ENCODE measurements at places on chromosomes 2 and 18.
A peak's percentile ranks its signal among the peaks of the same experiment; 100 is the strongest.

DNA sequence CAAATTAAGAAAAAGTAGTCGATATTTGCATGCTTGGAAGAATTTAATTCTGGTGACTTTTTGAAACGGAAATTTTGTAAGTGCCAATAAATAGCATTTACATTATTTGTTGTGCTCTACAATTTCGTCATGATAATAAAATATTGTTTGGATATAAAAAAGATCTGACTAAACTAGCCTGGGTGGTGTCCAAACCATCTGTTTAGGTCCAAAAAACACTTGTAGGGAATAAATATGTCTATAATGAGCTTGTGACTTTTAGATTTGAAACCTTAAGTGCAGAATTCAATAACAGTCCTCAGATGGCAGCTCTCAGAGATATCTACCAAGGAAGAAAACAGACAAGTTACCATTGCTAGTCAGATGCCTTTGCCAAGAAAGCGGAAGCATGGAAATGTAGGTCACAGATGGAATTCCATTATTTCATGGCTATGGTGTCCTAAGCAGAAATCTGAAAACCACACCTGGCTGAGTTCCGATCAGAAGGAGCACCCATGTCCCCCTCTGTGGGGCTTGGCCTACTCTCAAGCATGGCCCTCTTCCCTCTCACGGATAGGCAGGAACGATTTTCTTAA is 731.1 kb downstream of the RNF144A start:
- DNase-seq, result no peak

- DNase-seq, result no peak
These were observed 424.4 kb upstream of the ID2 start for GRCh38 chr2:8257502-8257901.

GRCh38 chr2:182852801-182853200 is 13.6 kb downstream of the FRZB start:
- DNase-seq, result no peak

DNA sequence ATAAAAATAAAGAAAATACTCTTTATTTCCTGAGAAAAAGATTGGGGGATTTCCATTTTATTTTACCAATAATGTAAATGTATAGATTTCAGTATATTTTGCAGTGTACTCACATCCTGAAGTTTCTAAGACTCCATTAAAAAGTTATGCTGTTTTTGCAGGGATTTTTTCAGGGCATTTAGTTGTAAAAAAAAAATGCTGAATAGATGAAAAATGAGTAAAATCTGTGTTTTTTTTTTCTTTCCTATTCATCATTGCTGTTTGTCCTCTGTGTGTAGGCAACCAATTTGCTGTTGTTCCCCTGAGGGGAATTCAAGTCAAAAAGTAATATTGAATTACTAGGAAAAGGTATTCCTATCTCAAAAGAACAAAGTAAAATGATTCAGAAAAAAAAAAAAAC is 66.3 kb downstream of the MEIS1 start:
- DNase-seq, result no peak

DNA sequence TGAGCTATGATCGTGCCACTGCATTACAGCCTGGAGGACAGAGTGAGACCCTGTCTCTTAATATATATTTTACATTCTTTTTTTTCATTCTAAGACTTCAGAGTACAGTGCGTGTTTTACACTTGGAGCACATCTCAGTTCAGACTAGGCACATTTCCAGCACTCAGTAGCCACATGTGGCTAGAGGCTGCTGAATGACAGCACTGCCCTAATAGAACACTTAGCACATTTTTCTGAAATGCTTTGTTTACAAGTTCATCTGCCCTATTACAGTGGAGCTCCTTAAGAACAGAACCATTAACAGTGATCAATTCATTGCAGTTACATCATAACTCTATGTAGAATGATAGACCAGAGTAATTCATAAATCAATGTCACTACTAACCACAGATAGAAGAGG is 138.1 kb downstream of the SUCLG1 start:
- no peak for DNase-seq

DNA sequence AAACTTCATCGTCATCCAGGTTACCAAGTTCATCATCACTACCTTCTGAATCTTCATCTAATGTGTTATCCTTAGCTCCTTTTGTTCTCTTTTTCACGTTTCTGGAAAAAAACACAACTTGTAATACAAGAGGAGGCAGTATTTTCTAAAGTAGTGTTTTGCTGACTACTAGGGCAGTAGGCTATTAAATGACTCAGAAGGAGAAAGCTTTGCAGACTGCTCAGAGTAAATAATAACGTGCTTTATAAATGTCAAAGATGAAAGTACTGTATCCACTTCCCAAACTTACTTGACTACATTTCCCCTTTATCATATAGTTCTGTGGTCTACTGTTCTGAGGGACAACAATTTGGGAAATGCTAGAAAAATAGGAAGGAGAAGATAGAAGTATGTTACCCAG is 15.6 kb downstream of the CEBPZOS start:
- no peak for DNase-seq

- DNase-seq, result no peak
These were observed 54.3 kb downstream of the TTC21B start for GRCh38 chr2:165899311-165899710.

GRCh38 chr18:23872701-23873550 is 141.6 kb upstream of the TTC39C start:
- no peak for DNase-seq

DNA sequence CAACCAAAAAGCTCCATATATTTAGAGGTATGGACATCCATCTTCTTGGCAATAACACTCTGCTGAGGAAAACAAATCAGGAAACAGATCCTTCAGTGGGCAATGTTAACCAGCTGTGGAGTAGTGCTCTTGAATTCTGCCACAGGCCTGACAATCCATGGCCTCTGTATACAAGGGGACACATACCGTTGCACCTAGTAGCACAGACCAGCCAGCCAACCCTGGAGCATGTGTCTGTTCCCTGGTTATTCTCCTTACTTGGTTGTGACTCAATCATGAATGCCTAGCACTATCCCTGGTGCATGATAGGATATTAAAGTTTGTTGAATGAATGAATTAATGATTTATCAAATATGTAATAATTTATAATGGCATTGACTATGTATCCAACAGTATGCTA is 261.4 kb upstream of the MGAT5 start:
- DNase-seq, result no peak

DNA sequence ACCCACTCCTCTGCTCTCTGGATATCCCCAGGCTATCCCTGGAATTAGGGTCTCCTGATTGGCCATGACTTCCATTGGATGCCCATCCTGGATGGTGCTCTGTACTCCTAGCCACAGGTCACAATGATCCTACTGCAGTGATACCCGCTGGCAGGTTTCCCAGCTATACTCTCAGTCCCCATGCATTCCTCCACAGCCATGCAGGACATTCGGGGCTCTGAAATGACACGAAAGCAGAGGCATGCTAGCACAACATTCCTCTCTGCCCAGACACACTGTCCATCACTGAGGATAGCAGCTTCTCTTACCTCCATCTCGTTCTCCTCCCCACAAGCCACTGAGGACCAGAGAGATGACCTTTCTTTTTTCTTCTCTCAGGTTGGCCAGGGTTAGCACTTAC is 51.7 kb upstream of the SPATS2L start:
- DNase-seq, result no peak

GRCh38 chr18:77015169-77015568 is 117.4 kb downstream of the MBP start:
- no peak for DNase-seq

- DNase-seq, result no peak
These were observed 11.3 kb upstream of the GRP start for GRCh38 chr18:59208602-59209125.

DNA sequence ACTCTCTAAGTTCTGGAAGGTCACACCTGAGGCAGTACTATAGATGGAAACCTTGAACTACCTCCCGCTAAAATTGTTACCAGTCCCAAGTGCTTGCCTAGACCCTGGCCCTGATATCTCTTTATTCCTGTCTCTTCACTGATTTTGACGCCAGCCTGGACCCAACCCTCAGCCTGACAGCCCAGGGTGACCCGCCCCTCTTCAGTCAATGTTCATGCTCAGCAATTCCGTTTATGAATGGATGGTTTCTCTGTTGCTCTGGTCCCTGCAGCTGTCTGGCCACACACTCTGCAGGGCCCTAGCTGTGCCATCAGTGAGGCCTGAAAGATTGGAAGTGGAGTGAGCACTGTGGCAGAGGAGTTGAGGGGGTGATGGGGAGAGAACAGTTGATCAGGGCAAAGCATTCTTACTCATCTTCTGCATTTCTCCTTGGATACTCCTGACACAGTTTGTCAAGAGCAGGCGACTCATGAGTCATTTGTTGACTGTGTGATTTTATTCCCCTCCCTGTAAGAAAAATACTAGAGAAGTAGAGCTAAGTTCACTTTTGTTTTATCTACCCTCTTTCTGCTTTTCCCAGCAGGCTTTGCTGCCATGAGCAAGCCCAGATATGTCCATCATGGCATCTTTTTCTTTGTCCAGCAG is 46.0 kb downstream of the NPAS2 start:
- peak; percentile 70 for DNase-seq

DNA sequence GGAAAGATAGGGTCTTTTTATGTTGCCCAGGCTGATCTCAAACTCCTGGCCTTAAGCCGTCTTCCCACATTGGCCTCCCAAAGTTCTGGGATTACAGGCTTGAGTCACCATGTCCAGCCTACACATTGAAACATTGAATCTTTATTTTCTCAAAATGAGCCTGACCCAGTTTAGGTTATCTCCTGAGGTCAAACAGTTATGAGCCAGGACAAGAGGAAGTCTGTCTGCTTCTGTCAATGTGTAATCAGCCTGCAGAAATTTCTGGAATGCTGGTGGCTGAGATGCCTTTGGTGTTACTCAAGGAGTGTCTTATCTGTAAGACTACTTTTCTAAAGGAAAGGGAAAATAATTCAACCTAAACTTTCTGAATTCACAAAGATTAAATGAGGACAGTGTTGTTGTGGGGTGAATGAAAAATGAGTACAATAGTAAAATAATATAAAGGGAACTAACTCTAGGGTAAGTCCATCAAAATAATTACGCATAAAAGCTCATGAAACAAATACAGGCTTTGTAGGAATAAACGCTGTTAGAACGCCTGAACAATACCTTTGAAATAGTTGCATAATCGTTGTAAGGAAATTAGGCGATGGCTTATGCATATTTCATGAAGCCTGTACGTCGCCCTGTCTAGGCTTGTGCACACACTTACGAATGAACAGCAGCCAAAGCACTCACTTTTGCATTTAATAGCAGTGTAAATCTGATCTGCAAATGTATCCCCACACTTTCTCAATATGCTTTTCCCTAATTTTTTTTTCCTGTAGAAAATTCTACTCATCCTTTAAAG is 260.8 kb downstream of the RDH14 start:
- peak; percentile 92 for DNase-seq

GRCh38 chr2:191215230-191215629 is 30.0 kb upstream of the MYO1B start:
- DNase-seq, result no peak

- DNase-seq, result no peak
These were observed 1.8 kb downstream of the NMI start for GRCh38 chr2:151287513-151288250.

- DNase-seq, result no peak
These were observed 248.7 kb downstream of the PTPRM start for GRCh38 chr18:7815787-7816186.

GRCh38 chr2:223855426-223855825 is 18.0 kb upstream of the AP1S3 start:
- DNase-seq, result peak; percentile 35

GRCh38 chr18:49609256-49610021 is 47.6 kb downstream of the LIPG start:
- DNase-seq, result peak; percentile 2

GRCh38 chr2:20197192-20197591 is 27.7 kb downstream of the SDC1 start:
- no peak for DNase-seq

DNA sequence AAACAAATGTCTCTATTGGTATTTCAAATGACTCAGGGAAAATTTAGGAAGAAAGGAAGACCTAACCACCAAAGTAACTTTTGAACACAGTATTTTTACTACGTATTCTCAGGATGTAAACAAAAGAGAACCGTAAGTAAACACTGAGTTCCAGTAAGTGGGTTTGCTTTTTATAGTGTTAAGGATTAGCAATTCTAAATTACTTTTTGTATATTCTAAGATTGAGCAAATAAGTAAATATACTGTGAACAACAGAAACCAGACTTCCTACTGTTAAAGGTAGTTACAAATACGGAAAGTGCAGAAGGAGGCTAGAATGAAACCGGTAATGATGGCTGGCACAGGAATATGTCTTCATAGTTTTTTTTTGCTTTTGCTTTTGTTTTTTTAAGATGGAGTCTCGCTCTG is 31.5 kb downstream of the SESTD1 start:
- no peak for DNase-seq

- peak; percentile 91 for DNase-seq
These were observed 209.9 kb downstream of the TFCP2L1 start for GRCh38 chr2:121075006-121075551.

DNA sequence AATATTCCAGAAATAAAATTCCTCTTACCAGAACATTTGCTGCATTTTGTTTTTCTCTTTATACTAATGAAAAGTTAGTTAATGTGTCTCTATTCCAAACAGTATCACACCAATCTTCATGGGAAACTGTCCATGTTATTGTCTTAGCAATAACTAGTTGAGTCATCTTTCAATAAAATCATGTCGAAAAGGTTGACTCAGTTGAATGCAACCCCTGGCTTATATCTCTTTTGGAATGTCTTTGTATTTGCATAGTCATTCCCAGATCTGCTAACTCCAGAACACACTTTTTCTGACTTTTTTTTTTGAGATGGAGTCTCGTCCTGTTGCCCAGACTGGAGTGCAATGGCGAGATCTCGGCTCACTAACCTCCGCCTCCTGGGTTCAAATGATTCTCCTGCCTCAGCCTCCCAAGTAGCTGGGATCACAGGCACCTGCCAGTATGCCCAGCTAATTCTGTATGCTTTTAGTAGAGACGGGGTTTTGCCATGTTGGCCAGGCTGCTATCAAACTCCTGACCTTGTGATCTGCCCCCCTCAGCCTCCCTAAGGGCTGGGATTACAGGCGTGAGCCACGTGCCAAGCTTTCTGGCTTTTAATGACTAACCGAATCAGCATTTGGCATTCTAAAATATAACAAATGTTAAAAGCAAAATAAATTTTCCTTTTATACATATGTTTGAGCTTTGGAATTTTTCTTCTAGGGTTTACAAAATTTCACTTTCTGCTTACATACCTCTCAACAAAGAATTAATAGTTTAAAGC is 133.2 kb upstream of the GULP1 start:
- no peak for DNase-seq
